ENCODE measurements at places on chromosomes 1 and 21.

DNA sequence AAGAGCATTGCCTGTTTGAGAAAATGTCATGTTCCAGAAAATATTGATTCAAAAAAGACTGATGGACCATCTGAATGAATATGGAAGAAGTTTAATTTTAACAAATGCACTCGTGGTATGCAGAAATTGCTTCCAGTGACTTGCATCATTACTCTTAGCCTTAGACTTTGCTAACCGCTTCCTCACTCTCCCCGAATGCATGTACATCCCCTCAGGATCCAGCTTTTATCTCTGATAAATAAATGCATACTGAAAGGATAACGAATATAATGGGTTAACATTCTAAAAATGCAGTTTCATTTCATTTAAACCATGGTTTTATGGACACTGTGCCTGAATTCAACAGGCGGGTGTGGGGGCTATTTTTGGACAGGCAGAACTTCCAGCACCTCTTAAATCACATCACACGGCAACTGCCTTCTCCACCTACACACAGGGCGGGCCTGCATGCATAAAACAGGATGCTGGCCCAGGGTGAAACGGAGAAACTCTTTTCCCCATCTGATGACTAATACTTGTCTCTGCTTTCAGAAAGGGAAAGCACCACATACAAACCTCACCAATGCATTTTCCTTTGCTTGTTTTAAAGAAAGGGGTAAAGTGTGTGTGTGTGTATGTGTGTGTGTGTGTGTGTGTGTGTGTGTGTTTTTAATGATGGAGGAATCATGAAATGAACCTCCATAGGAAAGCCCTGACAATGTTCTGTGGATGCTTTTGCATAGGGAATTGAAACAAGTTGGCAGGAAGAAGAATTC lies 48.7 kb downstream of the SPAG17 start:
- DNase-seq, result no peak

DNA sequence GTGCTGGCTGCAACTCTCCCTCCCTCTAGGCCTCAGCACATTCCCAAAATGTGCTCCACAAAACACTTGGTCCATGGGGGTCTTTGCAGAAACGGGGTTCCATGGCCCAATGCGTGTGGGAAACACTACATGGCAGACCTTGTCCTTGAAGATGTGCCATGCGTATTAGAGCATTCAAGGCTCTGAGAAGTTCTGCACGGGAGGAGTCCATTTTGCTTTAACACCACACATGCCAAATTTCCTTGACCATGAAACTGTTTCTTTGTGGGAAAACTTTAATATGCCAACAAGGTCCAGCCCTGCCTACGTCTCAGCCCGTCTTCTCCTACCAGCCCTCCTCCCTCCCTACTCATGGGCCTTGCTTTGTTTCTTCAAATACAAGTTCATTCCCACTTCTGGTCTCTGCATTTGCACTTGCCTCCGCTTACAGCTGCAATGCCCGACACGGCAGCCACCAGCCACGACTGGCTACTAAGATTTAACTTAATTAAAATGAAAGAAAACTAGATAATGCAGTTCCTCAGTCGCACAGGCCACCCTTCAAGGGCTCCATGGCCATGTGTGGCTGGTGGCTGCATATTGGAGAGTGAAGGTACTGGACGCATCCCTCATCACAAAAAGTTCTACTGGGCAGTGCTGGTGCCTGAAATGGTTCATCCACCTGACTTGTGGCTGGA lies 19.2 kb upstream of the TAS1R2 start:
- no peak for DNase-seq

DNA sequence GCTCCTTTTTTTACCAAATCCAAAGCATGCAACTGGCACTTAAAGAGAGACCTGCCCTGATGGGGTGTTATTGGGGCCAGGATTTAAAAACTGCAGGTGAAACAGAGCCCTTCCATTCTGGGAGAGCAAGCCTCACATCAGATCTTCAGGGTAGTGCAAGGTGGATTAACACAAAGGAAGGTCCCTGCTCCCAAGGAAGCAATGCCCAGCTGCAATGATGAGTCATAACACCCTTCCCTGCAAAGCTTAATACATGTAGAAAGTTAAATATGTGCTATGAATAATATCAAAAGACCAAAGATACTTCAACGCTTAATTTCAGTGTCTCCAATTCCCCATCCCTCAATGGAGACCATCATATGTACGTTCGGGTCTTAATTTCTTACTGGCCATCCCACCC lies 508.0 kb downstream of the OMA1 start:
- no peak for DNase-seq

- no peak for DNase-seq
Measured at GRCh38 chr1:113452921-113453770, 62.8 kb downstream of the MAGI3 start.

- no peak for DNase-seq
Measured at GRCh38 chr21:17406202-17406601, 106.6 kb upstream of the CXADR start.

- DNase-seq, result no peak
Measured at GRCh38 chr1:31624309-31624708, 6.8 kb downstream of the HCRTR1 start.

- no peak for DNase-seq
Measured at GRCh38 chr1:46755121-46755520, 36.2 kb upstream of the EFCAB14 start.

- DNase-seq, result no peak
Measured at GRCh38 chr1:53619367-53620060, 119.5 kb downstream of the GLIS1 start.

DNA sequence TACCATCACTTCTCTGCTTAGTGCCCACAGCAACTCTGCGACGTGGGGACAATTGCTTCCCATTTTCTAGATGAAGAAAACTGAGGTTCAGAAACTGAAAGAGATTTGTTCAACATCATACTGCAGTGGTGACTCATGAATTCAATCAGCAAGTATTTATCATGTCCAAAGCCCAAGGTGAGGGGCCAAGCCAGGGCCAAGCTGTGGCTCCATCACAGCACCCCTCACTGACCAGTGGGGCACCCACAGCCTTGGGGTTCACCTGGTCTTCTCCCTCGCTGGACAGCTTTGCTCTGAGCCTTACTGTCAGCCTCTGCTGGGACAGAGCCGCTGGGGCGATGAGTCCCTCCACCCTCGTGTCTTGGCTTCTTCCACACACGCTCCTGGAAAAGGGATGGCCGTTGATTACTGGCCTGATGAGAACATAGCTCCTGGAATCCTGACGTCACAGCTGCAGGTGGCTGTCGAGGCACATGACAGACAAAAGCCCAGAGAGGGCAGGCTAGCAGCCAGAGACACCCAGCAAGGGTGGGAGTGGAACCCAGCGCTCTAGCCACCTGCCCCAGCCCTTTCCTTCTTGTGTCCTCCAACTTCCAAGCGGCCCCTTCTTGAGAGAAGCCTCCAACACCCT lies 6.2 kb downstream of the EDN2 start:
- no peak for DNase-seq

DNA sequence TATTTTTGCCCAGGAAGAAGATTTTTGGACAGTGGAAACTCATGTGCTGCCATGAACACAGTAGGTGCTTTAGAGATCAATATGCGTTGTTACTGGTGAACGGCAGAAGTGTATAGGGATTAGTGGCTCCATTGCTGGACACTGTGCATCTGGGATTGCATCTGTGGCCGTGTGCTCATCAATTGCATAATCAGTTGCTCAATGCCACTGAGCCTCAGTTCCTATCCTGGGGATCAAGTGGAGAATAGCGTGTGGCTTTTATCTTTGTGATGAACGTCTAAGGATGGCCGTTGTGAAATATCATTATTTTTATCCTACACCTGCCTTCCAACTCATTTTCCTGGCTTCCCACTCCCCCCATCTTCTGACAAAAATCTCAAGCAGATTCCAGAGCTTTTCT lies 5.4 kb downstream of the TNN start:
- DNase-seq, result no peak

- no peak for DNase-seq
Measured at GRCh38 chr1:177286396-177286795, 115.6 kb downstream of the BRINP2 start.

DNA sequence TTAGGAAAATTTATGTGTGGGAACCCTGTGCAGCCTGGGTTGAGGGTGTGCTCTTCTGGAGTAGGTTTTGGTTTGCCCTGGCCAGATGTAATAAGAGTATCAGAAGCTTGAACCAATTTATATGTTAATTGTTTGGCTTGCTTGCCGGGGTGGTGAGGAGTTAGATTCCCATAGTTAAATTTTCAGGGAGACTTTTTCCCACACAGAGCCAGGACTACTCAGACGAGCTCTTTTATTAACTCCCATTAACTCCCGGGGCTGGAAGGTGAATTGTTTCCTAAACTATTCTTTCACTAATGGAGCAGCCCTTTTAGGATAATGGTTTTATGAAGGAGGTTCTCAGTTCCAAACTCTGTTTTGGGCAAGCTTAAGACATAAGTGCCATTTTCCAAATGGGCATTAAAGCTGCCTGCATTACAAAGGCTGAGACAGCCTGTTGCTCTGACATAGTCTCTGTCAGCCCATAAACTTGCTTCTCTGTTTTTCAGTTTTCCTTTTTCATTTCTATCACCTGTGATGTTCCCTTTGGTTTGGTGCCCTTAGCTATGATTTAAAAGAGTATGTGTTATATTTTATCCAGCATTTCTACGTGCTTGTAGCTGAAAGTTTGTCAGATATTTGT lies 18.0 kb upstream of the RAB3GAP2 start:
- no peak for DNase-seq

GRCh38 chr1:164771041-164771618 lies 212.1 kb downstream of the PBX1 start:
- DNase-seq, result no peak

DNA sequence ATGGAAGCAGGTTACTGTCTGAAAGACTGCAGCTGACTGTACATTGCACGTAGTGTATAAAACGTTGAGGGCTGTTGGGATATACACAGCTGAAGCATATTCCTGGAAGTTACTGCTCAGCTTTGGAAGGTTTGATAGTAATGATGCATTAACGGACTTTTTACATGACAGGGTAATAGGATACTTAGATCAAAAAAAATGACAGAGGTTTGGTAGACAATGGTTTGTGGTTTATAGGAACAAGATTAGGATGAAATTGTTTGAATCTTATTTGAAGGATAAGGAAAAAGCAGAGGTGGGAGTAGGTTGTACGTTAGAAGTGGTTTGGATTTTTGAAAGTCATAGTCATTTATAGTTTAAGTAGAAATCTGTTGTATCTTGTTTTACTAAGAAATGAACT lies 33.0 kb downstream of the ADGRL2 start:
- no peak for DNase-seq

DNA sequence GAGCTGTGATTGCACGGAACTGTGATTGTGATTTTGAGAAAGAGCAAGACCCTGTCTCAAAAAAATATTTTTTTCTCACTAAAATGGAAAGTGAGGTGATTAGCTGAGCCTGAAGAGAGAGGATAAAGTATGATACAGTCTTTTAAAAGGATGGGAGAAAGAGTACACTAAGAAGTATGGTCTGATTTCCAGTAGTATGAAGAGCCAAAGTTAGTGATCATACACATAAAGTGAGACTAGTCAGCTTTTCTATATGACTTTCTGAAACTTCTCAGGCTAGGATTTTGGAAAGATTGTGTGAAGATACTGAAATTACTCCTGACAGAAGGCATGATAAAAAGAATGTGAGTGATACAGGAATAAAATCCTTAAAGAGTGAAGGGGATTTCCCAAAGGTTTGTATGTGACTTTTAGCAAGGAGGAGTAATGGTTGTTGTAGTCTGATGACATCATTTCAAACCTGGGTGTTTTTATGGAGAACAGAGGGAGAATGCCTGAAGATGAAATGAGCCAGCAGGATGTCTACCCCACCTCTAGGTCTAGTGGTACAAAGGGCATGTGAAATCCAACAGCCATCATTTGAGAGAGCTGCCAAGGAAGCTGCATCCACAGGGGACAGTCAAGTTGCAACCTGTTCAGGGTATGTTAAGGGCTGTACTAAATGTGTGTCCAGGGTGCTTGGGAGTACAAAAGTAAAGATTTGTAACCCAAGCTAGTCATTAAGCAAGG lies 157.7 kb downstream of the PIK3R3 start:
- DNase-seq, result no peak

- no peak for DNase-seq
Measured at GRCh38 chr1:112308716-112309115, 87.3 kb upstream of the CTTNBP2NL start.

DNA sequence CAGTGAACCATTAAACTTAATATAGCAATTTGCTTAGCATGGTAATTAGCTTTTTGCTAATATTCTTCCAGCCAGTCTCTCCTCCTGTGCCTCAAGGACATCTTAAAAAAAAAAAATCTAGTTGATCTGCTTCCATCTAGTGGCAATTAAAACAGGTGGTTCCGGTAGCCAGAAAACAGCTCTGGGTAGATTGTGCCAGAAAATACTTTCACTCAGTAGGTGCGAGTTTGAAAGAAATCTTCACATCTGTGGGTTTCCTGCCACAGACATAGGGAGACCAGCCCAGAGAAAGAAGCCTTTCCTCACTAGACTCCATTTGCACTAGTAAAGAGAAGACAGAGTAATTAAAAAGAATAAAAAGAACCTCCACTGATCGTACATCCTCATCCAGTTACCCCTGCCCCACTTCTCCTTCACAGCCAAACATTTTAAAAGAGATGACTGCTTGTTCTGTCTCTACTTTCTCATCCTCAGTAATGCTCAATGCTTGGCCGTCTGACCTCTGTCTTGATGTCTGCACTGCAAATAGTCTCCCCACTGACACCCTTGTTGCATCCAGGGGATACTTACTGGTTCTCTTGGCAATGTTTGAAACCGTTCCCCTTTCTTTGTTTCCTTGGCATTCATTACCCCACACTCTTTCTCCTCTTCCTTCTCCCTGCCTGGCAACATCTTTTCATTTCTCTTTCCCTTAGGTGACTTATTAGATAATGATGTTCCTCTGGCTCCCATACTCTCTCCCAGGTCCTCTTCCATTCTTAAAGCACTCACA lies 16.9 kb downstream of the SELL start:
- DNase-seq, result no peak

- DNase-seq, result no peak
Measured at GRCh38 chr1:56803561-56804156, 15.5 kb downstream of the FYB2 start.

DNA sequence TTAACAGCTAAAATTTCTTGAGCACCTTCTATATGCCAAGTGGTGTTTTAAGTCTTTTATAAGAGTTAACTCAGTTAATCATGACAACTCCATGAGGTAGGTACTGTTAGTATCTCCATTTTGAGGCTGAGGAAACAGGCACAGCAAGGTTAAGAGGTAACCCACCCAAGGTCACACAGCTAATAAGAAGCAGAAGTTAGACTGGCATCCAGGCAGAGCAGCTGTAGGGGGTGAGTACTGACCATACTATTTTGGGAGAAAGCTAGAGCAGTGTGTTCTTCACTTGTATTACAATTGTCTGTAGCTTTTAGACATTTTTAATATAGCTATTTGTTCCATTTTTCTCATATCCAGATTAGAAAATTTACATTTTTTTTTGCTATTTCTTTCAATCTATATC lies 4.8 kb downstream of the ATP6V1G3 start:
- DNase-seq, result no peak

DNA sequence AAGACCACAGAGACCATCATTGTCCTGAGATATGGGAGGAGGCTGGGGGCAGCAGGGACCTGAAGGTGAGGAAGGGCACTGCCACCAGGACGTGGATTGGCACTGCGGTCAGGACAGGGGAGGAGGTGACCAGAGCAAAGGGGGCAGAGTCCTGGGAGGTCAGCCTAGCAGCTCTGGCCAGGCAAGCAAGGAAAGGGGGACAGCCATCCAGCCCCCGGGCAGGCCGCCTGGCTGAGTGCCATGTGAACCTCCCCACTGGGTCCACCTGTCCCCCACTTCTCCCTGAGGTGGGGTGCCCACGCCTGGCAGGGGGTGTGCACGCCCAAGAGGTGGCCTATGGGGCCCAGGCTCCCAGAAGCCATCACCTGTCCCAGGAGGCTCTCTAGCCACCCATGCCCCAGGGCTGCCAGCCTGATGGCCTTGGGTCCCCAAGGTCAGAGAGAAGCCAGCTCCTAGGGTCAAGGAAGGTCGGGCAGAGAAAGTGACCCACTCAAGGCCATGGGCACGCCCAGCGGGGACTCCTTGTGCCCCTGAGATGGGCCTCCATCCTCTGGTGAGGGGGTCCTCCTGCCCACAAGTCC lies 17.6 kb upstream of the PTTG1IP start:
- DNase-seq, result no peak

Measured in stimulated activated CD8-positive, alpha-beta memory T cell treated with anti-CD3 and anti-CD28 coated beads, Interleukin-2, amount 100 ng/mL, for 1 hour (primary cell).